ENCODE measurements at places on chromosomes 4 and X. TPM values are rescaled to one million over a fixed set of nuclear protein-coding genes. Genes with fewer than 3 reads are reported as not detected.

DNA sequence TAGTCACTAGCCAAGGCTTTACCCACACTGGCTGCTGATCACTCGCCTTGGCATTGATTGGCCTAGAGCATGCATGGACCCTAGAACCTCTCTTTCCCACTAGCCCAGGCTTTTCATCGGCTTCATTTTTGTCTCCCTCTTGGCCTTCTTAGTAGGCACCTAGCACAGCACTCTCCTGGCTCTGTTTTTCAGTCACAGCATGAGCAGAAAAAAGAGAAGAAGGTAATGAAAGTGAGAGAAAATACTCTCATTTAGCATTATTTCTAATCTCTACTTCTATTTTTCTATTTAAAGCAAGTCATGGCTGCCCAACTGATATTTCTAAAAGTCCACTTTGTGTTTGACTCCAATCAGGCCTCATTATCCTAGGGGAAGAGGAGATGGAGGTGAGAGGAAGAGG lies 267.2 kb downstream of the FBXO8 start:
- no peak for DNase-seq

- no peak for DNase-seq
These were observed 93.1 kb downstream of the PCDH19 start for GRCh38 chrX:100316987-100317386.

DNA sequence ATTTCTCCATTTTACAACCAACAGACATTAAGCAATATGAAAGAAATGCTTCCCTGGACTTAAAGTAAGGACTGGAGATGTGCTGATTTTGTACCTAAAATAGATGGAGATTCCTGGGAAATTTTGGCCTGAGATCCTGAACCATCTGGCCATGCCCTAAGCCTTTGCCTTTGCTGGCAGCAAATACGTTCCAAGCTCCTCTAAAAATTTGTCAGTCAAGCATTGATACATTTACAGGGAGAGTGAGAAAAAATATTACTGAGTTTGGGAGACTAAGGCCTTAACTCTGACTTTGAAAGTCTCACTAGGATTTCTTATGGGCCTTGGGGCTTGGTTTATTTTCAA lies 63.9 kb downstream of the FHDC1 start:
- DNase-seq, result no peak

- DNase-seq, result no peak
These were observed 2182.5 kb upstream of the AGA start for GRCh38 chr4:179624768-179625181.

Gene GYPA
- total RNA-seq, result not detected

Gene MAGEB17
- not detected for total RNA-seq

Data from CD4-positive, CD25-positive, alpha-beta regulatory T cell (primary cell).